Naive thymus-derived CD4-positive, alpha-beta T cell (primary cell): ENCODE measurements at places on chromosomes 2 and 18. TPM values are rescaled to one million over a fixed set of nuclear protein-coding genes. Genes with fewer than 3 reads are reported as not detected.

- no peak overlapping the region for H3K27ac ChIP-seq
- H3K4me1 ChIP-seq = no peaks in the 10 kb centered on the region
- no peak overlapping the region for H3K4me3 ChIP-seq
Measured at GRCh38 chr2:10267036-10267435, 35.7 kb upstream of the HPCAL1 start.

GRCh38 chr2:183010112-183010511, 28.1 kb downstream of the NCKAP1 start:
- H3K4me1 ChIP-seq = no peaks in the 10 kb centered on the region
- no peak for DNase-seq
- H3K36me3 ChIP-seq = no peaks in the 10 kb centered on the region
- no peak overlapping the region for H3K27ac ChIP-seq
- H3K27me3 ChIP-seq = no peaks in the 10 kb centered on the region
- no peak overlapping the region for H3K4me3 ChIP-seq

- H3K36me3 ChIP-seq = no peaks in the 10 kb centered on the region
- H3K4me1 ChIP-seq = peaks cover 39% of the 10 kb centered on the region
- H3K27me3 ChIP-seq = no peaks in the 10 kb centered on the region
- H3K4me3 ChIP-seq = no peak overlapping the region
Measured at GRCh38 chr18:51038110-51038509, 8.1 kb downstream of the SMAD4 start.

GRCh38 chr2:172342611-172343010, 84.8 kb upstream of the ITGA6 start:
- peaks cover 4% of the 10 kb centered on the region for H3K4me1 ChIP-seq
- H3K36me3 ChIP-seq = no peaks in the 10 kb centered on the region

DNA sequence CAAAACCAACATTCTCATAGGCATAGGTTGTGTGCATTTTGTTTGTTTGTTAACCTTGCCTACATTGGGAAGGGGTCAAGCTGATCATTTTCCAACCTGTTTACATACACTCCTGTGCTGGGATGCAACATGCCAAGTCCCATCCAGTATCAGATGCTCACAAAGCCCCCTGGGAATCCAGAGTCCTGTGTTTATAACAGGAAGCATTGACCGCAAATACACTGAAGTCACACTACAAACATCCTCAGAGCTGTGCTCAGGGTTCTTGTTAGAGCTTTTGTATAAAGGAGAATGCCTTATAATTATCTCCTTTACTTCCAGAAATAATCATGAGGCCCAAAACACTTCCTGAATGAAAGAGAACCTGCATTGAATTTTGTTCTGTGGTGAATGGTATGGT, 488.7 kb upstream of the TCF4 start:
- no peak overlapping the region for H3K27ac ChIP-seq
- H3K4me1 ChIP-seq = no peaks in the 10 kb centered on the region
- H3K27me3 ChIP-seq = no peaks in the 10 kb centered on the region

Gene KLHL30
- total RNA-seq = not detected in 2 replicates

Gene CXCR1
- total RNA-seq = 0.29 and 0.51 TPM in 2 replicates

Gene NEUROD1
- not detected in 2 replicates for total RNA-seq
